ENCODE measurements at places on chromosomes 16 and 17.

DNA sequence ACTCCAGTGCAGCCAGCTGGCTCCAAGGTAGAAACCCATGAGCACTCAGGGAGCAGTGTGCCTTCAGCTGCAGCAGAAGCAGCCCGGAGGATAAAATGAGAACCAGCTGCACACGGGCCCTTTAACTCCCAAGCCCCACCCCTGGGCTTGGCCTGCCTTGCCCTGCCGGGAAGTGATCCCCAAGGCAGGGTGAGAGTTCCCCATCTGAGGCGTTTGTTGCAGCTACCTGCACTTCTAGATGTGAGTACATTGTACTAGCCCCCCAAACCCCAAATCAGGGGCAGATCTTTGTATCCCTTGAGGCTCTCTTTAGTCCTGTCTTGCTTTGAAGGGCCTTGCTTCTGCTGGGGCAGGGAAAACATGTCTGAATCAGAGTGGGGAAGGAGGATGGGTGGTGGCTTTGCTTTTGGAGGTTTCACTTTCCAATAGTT is at the start of gene MVP:
Gene MVP, plus strand, starts transcription at position 192 of the 431 bp plus-strand sequence. CDS start 10,088 bp downstream, outside the sequence.
- peak; percentile 86 for DNase-seq

GRCh38 chr16:50274326-50275097 is 8.2 kb downstream of the ADCY7 start:
- DNase-seq = no peak

DNA sequence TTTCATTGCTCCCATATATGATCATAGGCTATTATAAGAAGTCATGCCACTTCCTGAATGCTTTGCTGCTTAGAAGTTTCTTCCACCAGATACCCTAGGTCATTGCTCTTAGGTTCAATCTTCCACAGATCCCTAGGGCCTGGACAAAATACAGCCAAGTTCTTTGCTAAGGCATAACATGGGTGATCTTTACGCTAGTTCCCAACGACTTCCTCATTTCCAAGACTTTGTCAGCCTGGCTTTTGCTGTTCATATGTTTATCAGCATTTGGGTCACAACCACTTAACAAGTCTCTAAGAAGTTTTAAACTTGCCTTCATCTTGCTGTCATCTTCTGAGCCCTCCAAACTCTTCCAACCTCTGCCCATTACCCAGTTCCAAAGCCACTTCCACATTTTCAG is 20.1 kb upstream of the DLX3 start:
- no peak for DNase-seq

DNA sequence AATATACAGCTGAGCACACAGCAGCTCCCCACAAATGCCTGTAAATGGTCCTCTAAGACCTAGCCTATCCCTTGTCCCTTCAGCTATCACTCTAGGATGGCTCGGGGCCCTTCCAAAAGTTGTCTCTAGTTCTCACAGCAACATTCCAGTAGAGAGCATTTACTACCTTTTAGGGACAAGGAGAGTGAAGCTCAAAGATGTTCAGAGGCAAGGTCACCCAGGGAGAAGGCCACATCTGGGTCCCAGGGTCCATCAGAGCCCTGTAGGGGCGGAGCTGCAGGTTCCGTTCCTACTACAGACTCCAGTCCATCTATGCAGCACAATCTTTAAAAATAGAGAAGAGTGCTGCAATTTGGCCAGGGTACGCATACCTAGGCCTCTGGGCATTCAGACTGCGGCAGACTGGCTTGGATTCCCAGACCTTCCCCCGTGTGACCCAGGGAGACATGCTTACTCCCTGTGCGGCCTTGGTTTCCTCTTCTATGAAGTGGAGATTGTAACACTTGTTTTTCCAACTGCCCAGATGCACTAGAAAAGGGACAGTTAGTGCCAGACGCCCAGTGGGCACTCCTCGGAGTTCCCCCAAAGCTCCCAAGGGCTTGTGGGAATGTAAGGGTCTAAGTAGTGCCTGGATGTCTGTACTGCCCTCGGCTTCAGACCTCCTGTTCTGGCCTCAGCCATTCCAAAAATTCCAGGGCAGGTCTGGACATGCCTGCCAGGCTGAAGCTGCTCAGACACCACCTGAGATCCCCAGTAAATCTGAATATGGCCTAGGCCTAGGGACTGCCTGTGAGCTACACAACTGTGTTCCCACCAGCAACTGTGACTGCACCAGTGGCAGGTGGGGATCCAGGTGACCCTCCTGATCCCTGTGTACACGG is 2.5 kb downstream of the SLC12A4 start:
- DNase-seq = peak; percentile 32

DNA sequence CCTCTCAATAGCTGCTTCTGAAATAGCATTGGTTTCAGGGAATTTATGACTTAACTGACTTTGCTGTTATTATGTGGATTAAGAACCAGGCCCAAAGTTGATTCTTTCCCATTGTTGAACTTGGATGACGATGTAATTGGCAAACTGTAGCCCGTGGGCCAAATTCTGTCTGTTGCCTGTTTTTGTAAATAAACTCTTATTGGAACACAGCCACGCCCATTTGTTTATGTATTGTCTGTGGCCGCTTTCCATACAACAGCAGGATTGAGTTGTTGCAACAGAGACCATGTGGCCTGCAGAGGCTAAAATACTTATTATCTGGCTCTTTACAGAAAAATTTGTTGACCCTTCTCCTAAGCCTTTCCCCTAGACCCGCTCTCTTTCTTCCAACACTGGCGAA is 31.6 kb downstream of the NTN1 start:
- DNase-seq = no peak

DNA sequence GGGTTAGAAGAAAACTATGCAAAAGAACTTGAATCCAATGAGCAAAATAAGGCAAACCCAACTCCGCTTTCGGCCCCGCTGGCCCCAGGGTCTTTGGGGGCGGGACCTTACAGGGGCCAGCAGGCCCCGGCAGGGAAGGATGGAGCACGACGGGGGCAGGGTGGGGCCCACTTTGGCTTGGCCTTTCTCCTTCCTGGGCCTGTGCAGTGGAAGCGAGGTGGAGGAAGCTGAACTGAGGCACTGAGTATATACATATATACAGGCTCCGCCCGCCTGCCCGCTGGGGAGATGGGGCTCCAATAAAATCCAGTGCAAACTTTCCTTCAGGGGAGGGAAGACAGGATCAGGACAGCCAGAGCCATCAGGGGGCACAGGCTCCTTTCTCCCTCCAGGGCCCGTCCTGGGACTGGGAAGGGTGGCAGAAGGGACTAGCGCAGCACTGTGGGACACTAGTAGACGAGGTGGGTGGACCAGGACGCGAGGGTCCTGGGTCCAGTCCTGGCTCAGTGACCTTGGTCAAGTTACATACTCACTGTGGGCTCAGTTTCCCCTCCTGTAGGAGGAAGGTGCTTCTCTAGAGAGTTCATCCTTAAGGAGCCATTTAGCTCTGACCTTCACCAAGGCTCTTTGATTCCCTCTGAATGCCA is 20.9 kb upstream of the MPO start:
- DNase-seq = no peak

GRCh38 chr16:25228372-25228771 is 11.6 kb downstream of the AQP8 start:
- no peak for DNase-seq

GRCh38 chr17:73713136-73713535 is 68.9 kb upstream of the SDK2 start:
- DNase-seq = no peak

DNA sequence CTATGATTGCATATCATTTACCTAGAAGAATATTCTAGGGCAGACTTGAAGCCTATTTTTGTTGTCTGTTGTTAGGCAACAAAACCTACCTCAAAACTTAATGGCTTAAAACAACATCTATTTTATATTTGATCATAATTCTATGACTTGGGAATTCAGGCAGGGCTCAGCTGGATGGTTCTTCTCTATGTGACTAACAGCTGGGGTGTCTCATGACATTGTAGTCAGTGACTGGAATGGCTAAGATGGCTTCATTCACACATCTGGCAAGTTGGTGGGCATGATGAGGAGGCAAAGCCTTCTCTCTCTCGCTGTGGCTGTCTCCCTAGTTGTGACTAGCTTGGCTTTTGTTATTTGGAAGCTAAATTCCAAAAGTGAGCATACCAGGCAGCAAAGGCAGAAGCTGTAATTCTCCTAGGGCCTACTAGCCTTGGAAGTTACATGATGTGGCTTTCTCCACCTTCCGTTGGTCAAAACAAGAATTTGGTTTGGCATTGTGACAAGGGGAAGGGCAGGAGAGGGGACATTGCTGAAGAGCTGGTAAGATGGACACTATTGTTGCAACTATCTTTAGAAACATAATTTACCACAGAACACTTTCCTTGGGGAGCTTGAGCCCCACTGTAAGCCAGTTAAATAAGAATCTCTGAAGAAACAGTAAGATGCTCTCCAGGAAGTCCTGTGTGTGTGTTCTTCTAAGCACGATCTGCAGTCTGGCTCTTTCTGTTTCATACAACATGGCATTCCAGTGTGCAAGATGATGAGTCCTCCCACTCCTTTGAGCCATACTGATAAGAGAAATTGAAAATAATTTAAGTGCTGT is 39.4 kb downstream of the ZNRF1 start:
- no peak for DNase-seq

DNA sequence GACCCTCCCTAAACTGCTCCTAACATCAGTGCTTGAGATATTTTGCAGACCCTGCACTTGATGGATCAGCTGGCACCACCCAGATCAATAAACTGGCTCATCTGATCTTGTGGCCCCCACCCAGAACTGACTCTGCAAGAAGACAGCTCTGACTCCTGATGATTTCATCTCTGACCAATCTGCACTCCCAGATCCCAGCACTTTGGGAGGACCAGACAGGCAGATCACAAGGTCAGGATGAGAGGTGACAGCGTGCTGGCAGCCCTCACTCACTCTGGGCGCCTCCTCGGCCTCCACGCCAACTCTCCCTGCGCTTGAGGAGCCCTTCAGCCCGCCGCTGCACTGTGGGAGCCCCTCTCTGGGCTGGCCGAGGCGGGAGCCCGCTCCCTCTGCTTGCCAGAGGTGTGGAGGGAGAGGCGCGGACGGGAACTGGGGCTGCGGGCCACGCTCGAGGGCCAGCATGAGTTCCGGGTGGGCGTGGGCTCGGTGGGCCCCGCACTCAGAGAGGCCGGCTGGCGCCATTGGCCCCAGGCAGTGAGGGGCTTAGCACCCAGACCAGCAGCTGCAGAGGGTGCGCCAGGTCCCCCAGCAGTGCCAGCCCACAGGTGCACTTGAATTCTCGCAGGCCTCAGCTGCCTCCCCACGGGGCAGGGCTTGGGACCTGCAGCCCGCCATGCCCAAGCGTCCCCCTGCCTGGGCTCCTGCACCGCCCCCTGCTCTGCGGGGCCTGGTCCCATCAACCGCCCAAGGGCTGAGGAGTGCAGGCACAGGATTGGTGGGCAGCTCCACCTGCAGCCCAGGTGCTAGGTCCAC is 2.4 kb upstream of the C16orf54 start:
- no peak for DNase-seq

DNA sequence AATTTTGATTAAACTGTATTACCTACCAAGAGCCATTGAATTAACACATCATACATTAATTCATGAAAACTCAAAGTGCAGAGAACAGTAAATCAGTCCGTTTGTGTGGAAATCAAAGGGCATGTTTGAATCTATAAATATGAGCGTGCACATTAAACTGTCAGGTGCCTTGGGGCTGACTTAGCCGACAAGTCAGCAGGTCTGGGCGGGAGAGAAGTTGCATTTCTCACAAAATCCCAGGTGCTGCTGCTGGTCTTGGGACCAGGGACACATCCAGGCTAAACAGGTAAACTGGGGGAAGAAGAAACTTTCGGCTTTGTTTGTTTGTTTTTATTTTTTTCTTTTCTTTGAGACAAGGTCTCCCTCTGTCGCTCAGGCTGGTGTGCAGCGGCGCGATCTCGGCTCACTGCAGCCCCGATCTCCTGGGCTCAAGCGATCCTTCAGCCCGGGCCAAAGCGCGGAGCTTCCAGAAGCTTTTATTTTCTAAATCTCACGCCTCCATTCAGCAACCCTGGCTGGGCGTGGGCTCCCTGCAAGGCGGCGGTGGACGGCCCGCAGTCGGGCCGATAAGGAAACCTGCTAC is 213.9 kb downstream of the MRTFB start:
- DNase-seq = no peak

DNA sequence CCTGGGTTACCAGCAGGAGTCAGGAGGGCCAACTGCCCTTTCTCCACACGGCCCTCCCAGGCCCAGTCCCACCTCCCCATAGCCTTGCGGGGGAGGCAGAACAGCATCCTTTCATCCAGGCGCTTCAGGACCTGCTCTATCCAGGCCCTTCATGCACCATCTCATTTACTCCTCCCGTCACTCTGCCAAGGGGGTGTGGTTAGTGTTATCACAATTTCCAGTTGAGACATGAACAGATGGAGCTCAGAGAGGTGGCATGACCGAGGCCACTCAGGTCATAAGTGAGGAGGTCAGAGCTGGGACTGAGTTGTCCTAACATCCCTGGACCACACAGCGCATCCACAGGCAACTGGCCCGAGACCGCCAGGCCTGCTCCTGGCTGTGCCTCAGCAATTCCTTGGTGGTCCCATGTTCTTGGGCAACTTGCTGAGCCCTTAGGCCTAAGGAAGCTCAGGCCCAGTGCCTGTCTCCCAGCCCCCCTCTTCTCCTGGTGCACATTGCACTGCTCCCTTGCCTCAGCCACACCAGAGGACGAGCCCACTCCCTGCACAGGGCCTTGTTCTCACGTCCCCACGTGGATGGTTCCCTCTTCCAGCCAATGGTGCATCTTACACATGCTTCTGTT is 23.8 kb downstream of the C17orf100 start:
- no peak for DNase-seq

- no peak for DNase-seq
Observed at GRCh38 chr17:39639566-39640458, 2.9 kb downstream of the STARD3 start.

GRCh38 chr17:80101011-80101945 is at the start of gene GAA:
Gene GAA, plus strand, starts transcription at chr17:80101581. Its CDS starts 3,006 bp downstream, at chr17:80104587.
- DNase-seq = peak; percentile 100

DNA sequence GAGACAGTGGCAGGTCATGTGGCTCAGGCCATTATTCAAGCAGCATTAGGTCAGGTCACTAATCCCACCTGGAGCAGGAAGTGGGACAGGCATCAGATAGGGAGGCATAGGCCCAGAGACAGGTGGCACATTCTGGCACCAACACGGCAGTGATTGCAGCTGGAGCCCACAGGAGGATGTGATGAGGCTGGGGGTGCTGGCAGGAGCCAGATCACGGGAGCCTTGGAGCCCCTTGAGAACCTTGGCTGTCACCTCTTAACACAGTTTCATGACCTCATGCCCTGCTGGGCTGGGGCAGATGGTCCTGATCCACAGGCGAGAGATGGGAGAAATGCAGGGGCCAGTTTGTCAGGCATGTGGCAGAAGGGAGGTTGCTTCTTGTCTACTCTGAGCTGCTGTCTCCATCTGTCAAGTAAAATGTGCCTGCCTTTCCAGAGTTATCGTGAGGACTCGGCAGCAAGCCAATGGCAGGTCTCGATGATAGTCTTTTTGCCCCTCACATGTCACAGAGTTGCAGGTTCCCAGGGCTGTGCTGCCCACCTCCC is 109.6 kb downstream of the CLEC16A start:
- no peak for DNase-seq

- DNase-seq = no peak
Observed at GRCh38 chr16:49750341-49751000, 105.4 kb downstream of the ZNF423 start.
